ENCODE measurements at places on chromosomes 7 and 10.

DNA sequence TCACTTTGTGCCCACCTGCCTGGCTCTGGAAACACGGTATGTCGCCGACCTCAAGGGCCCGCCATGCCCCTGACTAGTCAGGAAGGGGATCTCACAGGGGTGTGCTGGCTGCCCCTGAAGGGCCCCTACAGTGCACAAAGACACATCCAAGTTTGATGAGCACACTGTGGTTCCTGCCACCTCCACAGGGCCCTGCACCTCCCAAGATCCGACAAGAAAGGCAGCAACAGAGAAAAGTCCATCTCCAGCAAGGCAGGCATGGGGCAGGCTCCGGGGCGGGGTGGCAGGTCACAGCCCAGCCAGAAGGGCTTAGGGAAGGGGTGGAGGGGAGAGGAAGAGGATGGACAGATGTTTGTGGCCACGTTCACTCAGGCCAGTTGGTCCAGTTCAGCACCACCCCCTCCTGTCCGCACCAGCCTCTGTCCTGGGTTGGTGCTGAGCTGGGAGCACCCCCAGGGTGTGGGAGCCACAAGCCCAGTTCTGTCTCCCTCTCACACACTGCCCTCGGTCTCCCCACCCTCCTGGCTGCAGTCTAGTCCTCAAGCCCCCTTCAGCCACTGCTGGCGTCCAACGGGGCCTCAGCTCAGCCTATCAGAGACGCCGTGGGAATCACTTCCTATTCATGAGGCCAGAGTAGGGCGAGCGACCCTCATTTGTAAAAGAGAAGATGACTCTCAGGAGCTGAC, 11.5 kb downstream of the DRGX start:
- DNase-seq: no peak

DNA sequence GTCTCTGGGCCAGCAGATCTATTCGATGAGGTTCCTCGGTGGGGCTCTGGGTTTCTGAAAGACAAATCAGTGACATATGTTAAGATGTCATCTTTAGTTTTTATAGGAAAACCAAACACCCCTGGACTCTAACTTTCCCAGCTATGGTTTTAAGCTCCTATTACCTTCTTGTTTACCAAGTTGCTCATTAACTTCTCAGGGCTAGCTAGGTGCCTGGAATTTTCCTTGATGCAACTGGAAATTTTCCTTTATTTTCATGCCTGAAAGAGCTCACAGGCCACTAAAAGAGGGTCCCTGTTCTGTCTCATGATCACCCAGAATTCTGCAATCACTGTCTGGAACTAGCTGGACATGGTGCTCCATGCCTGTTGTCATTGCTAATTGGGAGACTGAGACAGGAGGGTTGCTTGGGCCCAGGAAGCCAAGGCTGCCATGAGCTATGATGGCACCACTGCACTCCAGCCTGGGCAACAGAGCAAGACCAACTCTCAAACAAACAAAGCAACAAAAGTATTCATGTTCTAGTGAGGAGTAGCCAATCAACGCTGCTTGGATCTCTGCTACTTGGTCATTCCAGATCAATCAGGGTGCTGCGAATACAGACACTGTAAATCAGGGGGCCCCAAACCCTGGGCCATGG, 1173.5 kb upstream of the AUTS2 start:
- DNase-seq: no peak

DNA sequence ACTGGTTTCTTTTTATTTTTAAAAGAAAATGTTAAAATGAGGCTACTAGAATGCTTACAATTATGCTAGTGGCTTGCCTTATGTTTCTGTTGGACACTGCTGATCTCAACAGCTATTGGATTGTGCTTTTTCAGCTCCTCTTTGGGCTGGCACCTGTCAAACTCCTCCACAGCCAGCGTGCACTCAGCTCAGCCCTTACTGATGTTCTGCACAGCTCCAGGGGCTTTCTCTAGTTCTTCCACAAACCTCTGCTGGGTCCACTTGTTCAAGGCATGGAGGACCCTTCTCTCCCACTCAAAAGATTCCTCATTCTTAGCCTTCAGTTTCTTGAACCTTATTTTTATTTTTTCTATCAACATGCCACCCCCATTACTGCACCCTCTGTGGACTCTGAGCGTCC, 96.0 kb downstream of the VIPR2 start:
- no peak for DNase-seq

GRCh38 chr10:101682172-101682825, 12.7 kb downstream of the FBXW4 start:
- DNase-seq: no peak

DNA sequence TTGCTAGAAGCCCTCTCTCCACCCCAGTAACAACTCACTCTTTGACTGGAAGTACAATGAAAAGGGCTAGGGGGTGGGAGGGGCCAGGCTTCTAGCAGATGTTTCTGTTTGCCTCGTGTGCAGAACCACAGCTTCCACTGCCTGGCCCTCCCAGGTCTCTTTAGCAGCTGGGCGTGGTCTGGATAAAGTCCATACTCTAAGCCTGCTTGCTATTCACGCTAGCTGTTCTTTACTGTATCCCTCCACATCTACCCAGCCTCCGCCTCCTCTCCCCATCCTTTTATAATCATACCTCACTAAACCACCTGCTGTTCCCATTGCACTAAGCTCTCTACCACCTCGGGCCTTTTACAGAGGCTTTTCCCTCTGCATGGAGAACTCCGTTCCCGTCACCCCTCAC, 288.8 kb downstream of the CAMK1D start:
- DNase-seq: no peak

DNA sequence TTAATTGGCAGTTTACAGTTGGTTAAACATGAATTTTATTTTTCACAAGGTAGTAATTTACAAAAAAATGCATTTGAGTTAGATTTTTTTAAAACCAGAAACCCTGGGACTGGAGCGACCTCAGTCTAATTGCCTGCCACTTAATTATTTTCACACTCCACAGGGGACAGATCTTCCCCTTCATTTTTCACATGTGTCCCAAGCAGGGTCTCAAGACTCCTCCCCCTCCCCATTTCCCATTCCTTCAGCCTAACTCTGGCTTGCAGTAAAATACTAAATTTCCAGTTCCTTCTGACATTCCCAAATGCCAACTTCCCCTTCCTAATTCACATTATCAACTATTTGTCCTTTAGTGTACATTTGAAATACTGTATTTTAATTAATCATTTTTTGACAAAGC, 948 bp downstream of the ZNF138 start:
- no peak for DNase-seq

Data from stimulated activated CD4-positive, alpha-beta T cell treated with anti-CD3 and anti-CD28 coated beads, Interleukin-15, amount 100 ng/mL, for 1 hour (primary cell).